ENCODE measurements at places on chromosomes 5 and 9. TPM values are rescaled to one million over a fixed set of nuclear protein-coding genes. Genes with fewer than 3 reads are reported as not detected.

PRDM9 gene
- total RNA-seq: not detected

DNA sequence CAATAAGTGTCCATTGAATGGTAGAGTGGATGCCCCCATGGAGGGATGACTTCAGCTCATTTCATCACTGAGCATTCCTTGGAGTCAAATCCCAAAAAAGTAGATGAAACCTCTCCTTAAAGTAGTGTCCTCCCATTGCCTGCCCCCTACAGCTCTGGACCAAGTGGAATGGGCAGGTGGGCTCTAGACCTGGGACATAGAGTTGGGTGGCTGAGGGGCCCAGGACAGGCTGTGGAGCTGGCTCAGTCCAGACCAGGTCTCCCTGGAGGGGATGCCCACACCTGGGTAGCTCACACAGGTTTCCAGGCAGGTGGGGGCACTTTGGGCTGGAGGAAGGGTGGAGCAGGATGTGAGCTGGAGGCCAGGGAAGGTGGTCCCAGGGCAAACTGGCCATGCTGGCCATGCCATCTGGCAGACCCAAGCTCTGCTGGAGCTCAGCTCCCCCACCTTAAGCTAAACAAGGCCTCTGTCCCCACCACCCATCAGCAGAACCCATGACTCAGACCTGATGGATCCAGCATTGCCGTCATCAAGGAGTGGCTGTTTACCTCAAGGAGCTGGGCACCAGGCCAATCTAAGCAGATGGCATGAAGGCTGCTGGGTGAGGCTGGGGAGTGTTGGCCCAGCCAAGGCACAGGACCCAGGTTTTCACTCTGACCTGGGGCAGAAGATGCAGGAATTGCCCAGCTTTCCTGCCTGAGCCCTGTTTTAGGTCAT, 6.2 kb upstream of the SPINK4 start:
- no peak for DNase-seq
- no peaks in the 10 kb centered on the region for H3K4me1 ChIP-seq
- H3K36me3 ChIP-seq: no peaks in the 10 kb centered on the region
- H3K4me3 ChIP-seq: no peak overlapping the region

SIT1 gene
- 24.2 TPM for total RNA-seq

- DNase-seq: no peak
- H3K27me3 ChIP-seq: peaks cover 22% of the 10 kb centered on the region
- peaks cover 15% of the 10 kb centered on the region for H3K4me1 ChIP-seq
- H3K27ac ChIP-seq: no peak overlapping the region
- no peak overlapping the region for H3K4me3 ChIP-seq
Measured at GRCh38 chr9:123364241-123364824, 8.3 kb downstream of the CRB2 start.

- peak overlapping the region; percentile 31 for H3K27ac ChIP-seq
- DNase-seq: no peak
- no peaks in the 10 kb centered on the region for H3K36me3 ChIP-seq
Measured at GRCh38 chr5:1113332-1113690, 1.4 kb upstream of the SLC12A7 start.

DNA sequence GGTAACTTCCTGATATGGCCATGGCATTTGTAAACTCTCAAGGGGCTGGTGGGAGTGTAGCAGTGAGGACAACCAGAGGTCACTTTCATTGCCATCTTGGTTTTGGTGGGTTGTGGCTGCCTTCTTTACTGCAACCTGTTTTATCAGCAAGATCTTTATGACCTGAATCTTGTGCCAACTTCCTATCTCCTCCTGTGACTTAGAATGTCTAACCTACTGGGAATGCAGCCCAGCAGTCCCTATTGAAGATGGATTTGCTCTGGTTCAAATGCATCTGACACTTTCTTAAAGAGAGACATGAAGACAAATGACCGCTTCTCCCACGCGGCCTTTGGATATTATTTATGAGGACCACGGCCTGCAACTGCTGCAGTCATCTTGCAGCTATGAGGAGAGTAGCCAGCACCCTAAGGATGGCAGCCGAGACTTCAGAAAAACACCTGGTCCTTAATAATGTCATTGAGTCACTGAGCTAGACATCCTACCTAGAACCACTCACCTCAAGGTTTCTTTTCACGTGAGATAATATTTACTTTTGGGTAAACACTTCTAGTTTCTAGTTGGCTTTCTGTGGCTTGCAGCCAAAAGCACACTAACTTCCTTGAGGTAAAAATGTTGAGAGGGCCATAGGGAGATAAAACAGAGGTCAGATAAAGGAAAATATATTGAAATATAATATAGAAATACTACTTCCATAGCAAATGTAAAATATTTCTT, 28.2 kb downstream of the CETN3 start:
- H3K4me1 ChIP-seq: no peaks in the 10 kb centered on the region
- no peak for DNase-seq
- no peak overlapping the region for H3K27ac ChIP-seq
- no peak overlapping the region for H3K4me3 ChIP-seq
- H3K27me3 ChIP-seq: peaks cover 28% of the 10 kb centered on the region
- no peaks in the 10 kb centered on the region for H3K36me3 ChIP-seq

DNA sequence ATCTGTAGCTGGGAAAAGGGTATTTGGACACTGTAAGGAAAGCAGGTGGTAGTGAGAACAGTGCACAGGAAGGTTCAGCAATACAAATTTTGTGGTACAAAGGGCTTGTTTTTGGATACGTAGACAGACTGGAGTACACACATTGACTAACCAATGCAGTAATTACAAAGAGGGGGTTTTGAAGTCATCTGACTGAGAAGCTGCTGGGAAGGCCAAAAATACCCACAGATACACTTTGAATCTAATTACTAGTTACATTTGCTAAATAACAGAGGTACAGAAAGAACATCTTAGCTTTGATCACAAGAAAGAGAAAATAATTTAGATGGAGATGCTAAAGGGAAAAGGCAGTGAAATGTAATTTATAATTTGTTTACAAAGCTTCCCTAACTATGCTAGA, 45.9 kb downstream of the PKD2L2 start:
- no peak overlapping the region for H3K4me3 ChIP-seq
- DNase-seq: no peak
- peaks cover 2% of the 10 kb centered on the region for H3K4me1 ChIP-seq

DNA sequence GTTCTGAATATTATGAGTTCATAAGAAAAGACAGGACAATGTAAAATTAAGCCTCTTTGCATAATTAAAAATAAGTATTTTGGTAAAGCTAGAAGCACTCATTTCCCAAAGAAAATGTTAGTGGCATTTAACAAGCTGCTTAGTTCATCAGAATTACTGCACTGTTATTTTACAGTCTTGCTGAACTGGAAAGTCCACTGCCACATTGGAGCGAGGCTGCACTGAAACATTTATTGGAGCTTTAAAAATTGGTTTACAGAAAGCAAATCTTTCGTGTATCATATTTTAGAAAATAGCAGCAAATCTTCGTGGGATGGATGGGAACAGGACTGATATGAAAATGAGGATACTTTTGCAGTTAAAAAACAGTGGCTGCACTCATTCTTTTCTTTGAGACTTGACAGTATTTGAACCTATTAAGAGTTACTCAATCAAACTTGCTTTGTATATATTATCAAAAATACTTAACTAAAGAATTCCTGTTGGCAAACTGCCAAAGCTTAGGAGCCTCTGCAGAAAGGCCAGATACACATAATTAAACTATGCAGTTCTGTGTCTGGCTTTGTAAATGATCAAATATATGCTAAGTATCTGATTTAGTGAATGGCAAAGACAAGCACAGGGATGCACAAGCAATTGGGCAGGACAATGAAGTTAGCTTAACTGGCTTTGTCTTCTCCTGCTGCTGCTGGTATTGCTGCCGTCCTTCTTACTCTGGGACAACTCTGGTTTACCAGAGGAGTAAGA, 16.5 kb upstream of the FBXL7 start:
- no peak overlapping the region for H3K4me3 ChIP-seq
- no peak for DNase-seq
- H3K27ac ChIP-seq: no peak overlapping the region
- H3K4me1 ChIP-seq: no peaks in the 10 kb centered on the region

GRCh38 chr9:134167530-134167931, 3.2 kb upstream of the RNU6ATAC start:
- no peaks in the 10 kb centered on the region for H3K36me3 ChIP-seq
- no peak overlapping the region for H3K27ac ChIP-seq
- DNase-seq: no peak
- H3K4me3 ChIP-seq: no peak overlapping the region
- H3K27me3 ChIP-seq: no peaks in the 10 kb centered on the region

GRCh38 chr5:1013238-1013947, 4.8 kb downstream of the NKD2 start:
- H3K27me3 ChIP-seq: peaks cover 14% of the 10 kb centered on the region
- no peak for DNase-seq
- no peak overlapping the region for H3K27ac ChIP-seq

DNA sequence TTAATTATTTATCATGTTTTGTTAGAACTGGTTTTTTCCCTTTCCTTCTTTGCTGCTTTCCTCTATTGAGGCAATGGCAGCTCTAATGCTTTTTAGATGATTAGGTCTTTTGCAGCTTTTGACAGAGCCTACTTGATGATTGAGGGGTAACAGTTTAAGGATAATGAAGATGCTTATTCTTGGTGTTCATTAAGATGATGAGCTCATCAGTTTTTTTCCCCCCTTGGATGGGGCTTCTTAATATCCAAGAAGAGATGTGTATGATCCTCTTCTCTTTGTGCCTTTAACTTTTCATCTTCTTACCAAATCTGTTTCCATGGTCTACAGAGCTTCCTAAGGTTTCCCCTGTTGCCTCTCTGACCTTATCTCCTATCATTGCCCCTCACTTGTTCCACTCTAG, 15.8 kb downstream of the RBM27 start:
- no peak overlapping the region for H3K4me3 ChIP-seq
- H3K27ac ChIP-seq: peak overlapping the region; percentile 9
- DNase-seq: no peak
- H3K36me3 ChIP-seq: no peaks in the 10 kb centered on the region
- peaks cover 27% of the 10 kb centered on the region for H3K4me1 ChIP-seq

- no peak overlapping the region for H3K4me3 ChIP-seq
- peaks cover 4% of the 10 kb centered on the region for H3K27me3 ChIP-seq
- H3K4me1 ChIP-seq: peaks cover 16% of the 10 kb centered on the region
- H3K27ac ChIP-seq: no peak overlapping the region
- DNase-seq: no peak
- no peaks in the 10 kb centered on the region for H3K36me3 ChIP-seq
Measured at GRCh38 chr5:675871-676698, 17.1 kb downstream of the TPPP start.

- no peak overlapping the region for H3K27ac ChIP-seq
- no peaks in the 10 kb centered on the region for H3K27me3 ChIP-seq
- H3K4me1 ChIP-seq: no peaks in the 10 kb centered on the region
- H3K36me3 ChIP-seq: no peaks in the 10 kb centered on the region
- DNase-seq: no peak
Measured at GRCh38 chr5:5044247-5044840, 95.8 kb upstream of the ADAMTS16 start.

- peaks cover 49% of the 10 kb centered on the region for H3K4me1 ChIP-seq
- no peaks in the 10 kb centered on the region for H3K36me3 ChIP-seq
- DNase-seq: no peak
- H3K4me3 ChIP-seq: peak overlapping the region; percentile 80
- H3K27me3 ChIP-seq: no peaks in the 10 kb centered on the region
- H3K27ac ChIP-seq: peak overlapping the region; percentile 93
Measured at GRCh38 chr5:176646707-176647029, 616 bp upstream of the TSPAN17 start.

CORO2A gene
- total RNA-seq: 10.0 TPM

DNA sequence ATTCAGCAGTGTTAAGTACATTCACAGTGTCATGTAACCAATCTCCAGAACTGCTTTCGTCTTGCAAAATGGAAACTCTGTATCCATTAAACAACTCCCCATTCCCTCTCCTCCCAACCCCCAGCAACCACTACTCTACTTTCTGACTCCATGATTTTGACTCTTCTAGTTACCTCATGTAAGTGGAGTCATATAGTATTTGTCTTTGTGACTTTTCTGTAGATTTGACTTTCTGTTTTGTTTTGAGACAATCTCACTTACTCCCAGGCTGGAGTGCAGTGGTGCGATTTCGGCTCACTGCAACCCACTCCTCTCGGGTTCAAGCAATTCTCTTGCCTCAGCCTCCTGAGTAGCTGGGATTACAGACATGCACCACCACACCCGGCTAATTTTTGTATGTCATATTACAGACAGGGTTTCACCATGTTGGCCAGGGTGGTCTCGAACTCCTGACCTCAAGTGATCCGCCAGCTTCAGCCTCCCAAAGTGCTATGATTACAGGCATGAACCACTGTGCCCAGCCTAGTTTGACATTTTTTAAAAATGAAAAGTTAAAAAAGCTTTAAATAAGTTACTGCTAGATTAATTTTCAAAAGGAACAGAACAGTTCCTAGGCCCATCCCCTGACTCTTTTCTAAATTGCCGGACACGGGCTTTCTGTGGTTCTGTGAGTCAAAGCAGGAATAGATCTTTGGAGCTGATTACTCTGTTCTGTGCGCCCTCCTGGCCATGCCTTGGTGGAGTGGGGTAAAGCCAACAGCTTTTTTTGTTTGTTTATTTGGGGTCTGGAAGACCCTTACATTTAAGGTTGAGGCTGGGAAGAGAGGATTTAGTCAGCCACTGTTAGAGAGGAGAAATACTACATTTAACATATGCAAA, 59.3 kb downstream of the RALGPS1 start:
- peaks cover 20% of the 10 kb centered on the region for H3K27me3 ChIP-seq
- H3K4me1 ChIP-seq: peaks cover 6% of the 10 kb centered on the region
- peaks cover 26% of the 10 kb centered on the region for H3K36me3 ChIP-seq
- H3K4me3 ChIP-seq: no peak overlapping the region
- H3K27ac ChIP-seq: no peak overlapping the region

PCDHB7 gene
- total RNA-seq: not detected

DNA sequence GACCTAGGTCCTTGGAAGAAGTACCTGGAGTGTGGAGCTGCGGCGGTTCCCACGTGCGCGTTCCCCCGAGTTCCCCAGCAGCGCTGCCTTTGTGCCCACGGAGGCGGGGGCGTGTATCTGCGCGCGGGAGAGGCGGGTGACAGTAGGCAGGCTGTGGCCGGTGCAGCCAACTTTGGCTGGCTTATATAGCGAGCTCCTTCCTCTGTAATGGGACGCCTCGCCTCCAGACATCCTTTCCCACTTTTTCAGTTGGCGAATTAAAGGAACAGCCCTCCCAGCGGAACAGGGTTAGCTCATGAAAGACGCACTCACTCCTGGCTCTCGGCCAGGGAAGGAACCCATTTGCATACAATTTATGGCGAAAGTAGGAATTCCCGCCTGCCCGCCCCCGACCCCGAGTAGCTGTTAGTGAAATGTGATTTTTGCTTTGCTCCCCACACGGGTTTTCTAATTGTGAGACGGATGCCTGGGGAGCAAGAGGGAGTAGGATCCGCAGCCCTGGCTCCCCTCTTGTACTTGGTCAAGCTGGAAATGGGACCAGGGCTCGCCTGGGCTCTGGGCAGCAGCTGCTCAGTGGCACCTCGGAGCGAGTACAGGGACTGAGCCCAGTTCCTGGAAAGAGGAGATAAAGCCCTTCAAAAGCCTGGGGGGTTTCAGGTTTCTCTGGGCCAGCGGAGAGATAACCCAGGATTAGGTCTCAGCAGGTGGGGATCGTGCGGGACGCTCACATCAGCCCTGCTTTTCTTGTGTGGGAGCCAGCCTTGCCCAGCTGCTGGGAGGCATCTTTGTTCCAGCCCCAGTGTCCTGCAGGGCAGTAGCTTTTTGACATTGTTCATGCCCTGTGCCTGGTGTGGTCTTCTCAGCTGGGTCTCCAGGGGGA, at the start of gene TNC:
TNC (minus strand) TSS at position 159 of the 880 bp plus-strand sequence. CDS start 27,139 bp downstream, outside the sequence.
- no peaks in the 10 kb centered on the region for H3K4me1 ChIP-seq
- DNase-seq: no peak
- H3K36me3 ChIP-seq: no peaks in the 10 kb centered on the region
- H3K4me3 ChIP-seq: no peak within 1 kb of the TSS
- H3K27me3 ChIP-seq: peaks cover 35% of the 10 kb centered on the region

Data from naive thymus-derived CD8-positive, alpha-beta T cell (primary cell).